Stimulated activated CD4-positive, alpha-beta T cell treated with anti-CD3 and anti-CD28 coated beads, TNF-alpha, amount 100 ng/mL, for 1 hour (primary cell): ENCODE measurements at places on chromosomes 16 and 17.

DNA sequence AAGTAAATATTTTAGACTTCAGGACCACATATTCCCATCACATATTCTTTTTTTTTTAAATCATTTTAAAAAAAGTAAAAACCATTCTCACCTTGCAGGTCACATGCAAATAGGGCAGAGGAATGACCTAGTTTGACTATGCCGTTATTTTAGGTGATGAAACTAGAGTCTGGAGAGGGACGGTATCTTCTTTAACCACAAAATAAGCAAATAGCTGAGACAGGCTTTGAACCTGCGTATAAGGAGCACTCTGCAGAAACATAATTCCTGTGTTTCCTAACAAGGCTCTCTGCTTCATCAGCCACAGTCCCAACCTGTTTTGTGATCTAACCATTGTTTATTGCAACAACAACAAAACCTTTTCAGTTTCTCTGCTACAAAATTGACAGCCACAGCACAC lies 121.5 kb downstream of the PCTP start:
- DNase-seq, result no peak

GRCh38 chr16:77660311-77660710 lies 62.0 kb upstream of the NUDT7 start:
- no peak for DNase-seq

- DNase-seq, result no peak
These were observed 44.1 kb upstream of the SLC38A10 start for GRCh38 chr17:81339191-81339533.

DNA sequence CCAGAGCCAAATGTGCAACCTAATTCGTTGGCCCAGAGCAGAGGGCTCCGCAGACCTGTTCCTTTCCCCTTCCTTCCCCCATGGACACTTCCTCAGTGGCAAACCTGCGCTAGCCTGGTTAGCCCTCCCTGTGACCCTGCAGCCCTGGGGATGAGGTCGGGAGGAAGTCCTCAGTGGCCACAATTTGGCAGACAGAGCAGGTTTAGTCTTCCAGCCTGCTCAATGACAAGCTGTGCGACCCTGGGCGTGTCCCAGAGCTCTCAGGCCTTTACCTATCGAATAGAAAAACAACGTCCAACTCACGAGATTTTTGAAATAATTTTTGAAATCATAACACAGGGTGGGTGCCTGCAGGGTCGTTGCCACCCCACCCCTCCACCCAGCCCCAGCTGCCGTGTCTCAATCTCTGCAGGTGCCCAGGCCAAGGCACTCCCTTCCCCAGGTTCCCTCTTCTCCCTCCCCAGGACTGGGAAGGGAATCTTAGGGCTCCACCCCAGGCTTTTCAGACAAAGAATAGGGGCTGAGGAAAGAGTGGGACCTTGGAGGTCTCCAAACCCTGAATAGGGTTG lies 1.4 kb downstream of the HBM start:
- no peak for DNase-seq

DNA sequence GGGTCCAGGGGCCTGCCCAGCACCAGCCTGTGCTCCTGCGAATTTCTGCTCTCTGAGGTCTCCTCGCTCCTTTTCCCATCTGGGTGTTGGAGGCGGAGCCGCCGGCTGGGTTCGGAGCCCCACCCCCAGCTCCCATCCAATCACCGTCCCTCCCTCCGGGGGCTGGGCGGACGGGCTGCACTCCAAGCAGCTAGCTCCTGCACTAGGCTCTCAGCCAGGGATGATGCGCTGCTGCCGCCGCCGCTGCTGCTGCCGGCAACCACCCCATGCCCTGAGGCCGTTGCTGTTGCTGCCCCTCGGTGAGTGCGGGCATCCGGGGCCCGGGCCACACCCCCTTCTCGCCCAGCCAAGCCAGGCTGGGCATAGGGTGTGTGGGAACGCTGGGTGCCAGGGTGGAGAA lies at the start of gene NRN1L:
Gene NRN1L, plus strand, starts transcription at position 202 of the 400 bp plus-strand sequence. Its CDS starts 19 bp downstream, at position 221.
- DNase-seq, result no peak

DNA sequence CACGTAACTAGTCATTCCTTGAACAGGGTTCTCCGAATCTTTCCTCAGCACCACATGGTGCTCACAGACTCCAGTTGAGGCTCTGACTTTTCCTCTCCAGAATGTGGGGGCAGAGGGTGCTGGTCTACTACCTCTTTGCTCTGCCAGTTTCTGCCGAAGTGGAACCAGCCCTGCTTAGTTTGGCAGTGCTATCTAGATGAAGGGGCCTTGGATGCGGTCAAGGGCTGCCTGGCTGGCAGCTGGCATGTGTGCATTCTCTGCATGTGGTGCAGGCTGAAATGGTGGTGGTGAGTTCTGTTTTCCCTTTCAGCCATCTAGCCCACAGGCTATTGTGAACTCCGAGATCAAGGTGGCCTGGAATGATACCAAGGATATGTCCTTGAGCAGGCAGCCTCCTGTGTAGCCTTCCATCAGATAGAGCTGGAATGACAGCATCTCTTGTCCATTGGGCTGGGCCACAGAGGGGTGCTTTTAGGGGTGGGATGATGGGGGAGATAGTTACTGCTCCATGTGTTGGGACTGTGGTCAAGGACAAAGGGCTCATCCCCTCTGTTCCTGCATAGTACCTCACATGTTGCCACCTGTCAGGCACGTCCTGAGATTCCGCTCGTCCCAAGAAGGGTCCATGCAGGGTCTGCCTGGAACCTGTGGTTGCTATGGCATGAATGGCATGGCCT lies 2.0 kb downstream of the DYNLL2 start:
- no peak for DNase-seq

- no peak for DNase-seq
These were observed 119.8 kb downstream of the HIC1 start for GRCh38 chr17:2174468-2175293.
